ENCODE measurements at places on chromosomes 7 and 10.
A peak's percentile ranks its signal among the peaks of the same experiment; 100 is the strongest.

DNA sequence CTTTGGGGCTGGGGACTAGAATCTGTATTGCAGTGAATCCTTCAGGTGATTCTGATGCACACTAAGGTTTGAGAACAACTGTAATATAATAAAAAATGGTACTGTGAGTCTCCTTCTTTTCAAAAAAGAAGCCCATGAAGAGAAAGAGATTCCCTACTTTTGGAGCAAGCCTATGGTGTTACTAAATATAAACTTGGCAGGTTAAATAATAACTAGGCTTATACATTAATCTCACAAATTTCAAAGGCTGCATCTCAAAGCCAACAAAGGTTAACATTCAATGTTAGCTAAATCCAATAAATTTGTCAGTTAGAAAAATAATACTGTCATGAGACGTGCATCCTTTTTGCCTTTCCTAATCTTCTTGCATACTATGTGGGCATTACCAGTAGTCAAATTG, 159.7 kb upstream of the LAMB4 start:
- H3K27ac ChIP-seq: peak overlapping the region; percentile 86
- peaks cover 85% of the 10 kb centered on the region for H3K4me1 ChIP-seq
- H3K4me3 ChIP-seq: no peak overlapping the region
- no peaks in the 10 kb centered on the region for H3K27me3 ChIP-seq

GRCh38 chr7:109890622-109891021, 1200.3 kb upstream of the LRRN3 start:
- no peak overlapping the region for H3K4me3 ChIP-seq
- H3K27ac ChIP-seq: no peak overlapping the region
- no peaks in the 10 kb centered on the region for H3K27me3 ChIP-seq
- H3K36me3 ChIP-seq: no peaks in the 10 kb centered on the region
- DNase-seq: no peak
- H3K4me1 ChIP-seq: no peaks in the 10 kb centered on the region

GRCh38 chr10:129690248-129691070, 223.4 kb downstream of the MGMT start:
- no peaks in the 10 kb centered on the region for H3K27me3 ChIP-seq
- no peak overlapping the region for H3K27ac ChIP-seq
- H3K4me1 ChIP-seq: no peaks in the 10 kb centered on the region
- H3K36me3 ChIP-seq: no peaks in the 10 kb centered on the region
- no peak for DNase-seq

- H3K27me3 ChIP-seq: no peaks in the 10 kb centered on the region
- H3K4me1 ChIP-seq: no peaks in the 10 kb centered on the region
- no peak overlapping the region for H3K27ac ChIP-seq
- no peak for DNase-seq
Observed at GRCh38 chr7:140501966-140502365, 22.7 kb upstream of the MKRN1 start.

DNA sequence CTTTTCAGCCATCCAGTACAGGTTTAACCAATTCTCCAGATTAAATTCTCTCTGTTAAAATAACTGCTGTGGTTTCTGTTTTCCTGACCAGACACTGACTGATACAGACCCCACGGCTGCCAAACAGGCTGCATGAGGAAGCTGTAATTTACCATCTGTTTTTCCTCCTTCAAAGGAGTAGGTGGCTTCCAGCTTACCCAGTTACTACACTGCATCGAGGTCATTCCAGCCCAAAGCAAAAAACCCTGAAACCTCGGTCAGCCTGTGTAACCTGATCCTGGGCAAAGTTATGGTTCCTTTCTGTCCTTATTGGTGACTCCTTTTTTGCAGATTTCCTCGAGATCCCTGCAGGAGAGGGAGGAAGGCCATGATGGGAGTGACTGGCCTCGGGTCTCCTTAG, 27.9 kb upstream of the LOXL4 start:
- H3K36me3 ChIP-seq: no peaks in the 10 kb centered on the region
- H3K4me3 ChIP-seq: no peak overlapping the region
- no peak for DNase-seq

DNA sequence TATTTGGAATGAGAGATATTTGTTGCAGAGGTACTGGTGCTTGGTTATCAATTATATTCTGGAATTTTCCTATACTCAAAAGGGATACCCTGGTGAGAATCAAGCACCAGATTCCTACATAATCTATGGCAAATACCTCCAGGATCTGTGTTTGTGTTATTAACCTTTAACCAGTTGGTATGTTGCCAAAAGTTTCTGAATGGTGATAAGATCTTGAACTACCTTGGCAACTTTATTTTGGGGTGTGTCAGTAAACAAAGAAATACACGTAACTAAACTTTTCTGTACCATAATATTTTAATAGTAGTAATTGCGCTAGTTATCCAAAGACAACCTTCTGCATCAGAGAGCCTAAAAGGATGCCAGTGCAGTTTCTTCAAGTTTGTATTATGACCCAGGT, 13.4 kb downstream of the SCIN start:
- no peak overlapping the region for H3K27ac ChIP-seq
- no peak for DNase-seq
- H3K27me3 ChIP-seq: no peaks in the 10 kb centered on the region
- H3K4me1 ChIP-seq: no peaks in the 10 kb centered on the region
- no peaks in the 10 kb centered on the region for H3K36me3 ChIP-seq

GRCh38 chr10:20817116-20817515, 80.0 kb downstream of the NEBL start:
- H3K27me3 ChIP-seq: no peaks in the 10 kb centered on the region
- H3K36me3 ChIP-seq: no peaks in the 10 kb centered on the region
- no peak overlapping the region for H3K4me3 ChIP-seq
- no peak overlapping the region for H3K27ac ChIP-seq
- no peaks in the 10 kb centered on the region for H3K4me1 ChIP-seq

DNA sequence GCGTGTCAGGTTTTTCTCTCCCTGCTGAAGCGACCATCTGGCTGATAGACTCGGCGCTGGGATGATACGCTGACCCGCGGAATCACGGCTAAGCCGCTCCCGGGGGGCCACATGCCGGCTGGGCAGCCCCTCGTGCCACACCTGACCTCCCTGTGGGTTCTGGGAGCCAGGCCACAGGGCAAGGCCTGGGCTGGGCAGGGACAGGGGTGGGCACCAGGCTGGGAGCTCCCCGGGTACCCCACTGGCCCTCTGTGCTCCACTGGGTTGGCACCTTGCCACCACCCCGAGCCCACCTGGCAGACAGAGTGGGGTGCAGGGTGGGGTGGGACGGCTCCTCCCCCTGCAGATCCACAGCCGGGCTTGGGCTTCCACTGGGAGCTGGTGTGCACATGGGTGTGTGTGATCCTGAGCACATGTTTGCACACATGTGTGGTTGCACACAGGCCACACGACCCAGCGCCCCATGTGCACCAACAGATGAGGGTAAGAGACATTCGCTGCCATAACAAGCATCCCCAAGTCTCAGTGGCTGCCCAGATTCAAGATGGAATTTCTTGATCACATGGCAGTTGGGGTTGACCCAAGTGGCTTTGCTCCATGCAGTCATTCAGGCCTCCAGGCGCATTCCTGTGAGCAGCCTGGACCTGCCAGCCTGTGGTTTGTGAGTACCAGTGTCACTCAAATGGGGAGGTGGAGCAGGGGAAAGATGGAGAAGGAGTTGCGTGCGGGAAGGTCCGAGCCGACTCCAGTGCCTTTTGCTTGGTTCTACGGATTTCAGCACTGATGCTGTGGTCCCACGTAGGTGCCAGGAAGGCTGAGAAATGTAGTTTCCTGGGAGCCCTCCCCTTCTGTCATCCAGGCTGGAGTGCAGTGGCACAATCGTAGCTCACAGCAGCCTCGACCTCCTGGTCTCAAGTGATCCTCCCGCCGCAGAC, 79.7 kb downstream of the UNCX start:
- no peaks in the 10 kb centered on the region for H3K4me1 ChIP-seq
- H3K36me3 ChIP-seq: no peaks in the 10 kb centered on the region
- no peak overlapping the region for H3K27ac ChIP-seq
- no peak overlapping the region for H3K4me3 ChIP-seq
- DNase-seq: no peak

GRCh38 chr7:52705768-52706167, 329.7 kb upstream of the POM121L12 start:
- no peaks in the 10 kb centered on the region for H3K36me3 ChIP-seq
- no peak overlapping the region for H3K27ac ChIP-seq
- DNase-seq: no peak
- no peaks in the 10 kb centered on the region for H3K27me3 ChIP-seq

- no peak overlapping the region for H3K4me3 ChIP-seq
- DNase-seq: no peak
- H3K36me3 ChIP-seq: no peaks in the 10 kb centered on the region
- no peaks in the 10 kb centered on the region for H3K27me3 ChIP-seq
- H3K4me1 ChIP-seq: no peaks in the 10 kb centered on the region
- no peak overlapping the region for H3K27ac ChIP-seq
Observed at GRCh38 chr7:106795877-106796231, 69.2 kb upstream of the PIK3CG start.

DNA sequence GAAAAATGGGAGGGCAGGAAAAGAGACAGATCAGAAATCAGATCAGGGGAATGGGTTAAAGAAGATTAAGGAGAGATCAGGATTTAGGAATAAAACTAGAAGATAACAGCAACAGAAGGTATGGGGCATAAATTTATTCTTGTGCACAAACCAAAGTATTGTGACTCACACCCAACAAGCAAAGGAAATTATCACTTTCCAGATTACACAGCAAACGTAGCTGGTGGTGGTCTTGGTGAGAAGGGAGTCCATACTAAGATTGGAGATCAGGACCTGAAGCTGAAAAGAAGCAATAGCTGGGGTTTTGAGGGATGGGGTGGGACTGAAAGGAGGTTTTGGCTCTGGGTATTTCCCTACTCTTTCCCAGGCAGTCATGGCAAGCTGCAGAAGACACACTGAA, 3.5 kb upstream of the MYOZ1 start:
- DNase-seq: no peak
- H3K27me3 ChIP-seq: no peaks in the 10 kb centered on the region
- no peaks in the 10 kb centered on the region for H3K36me3 ChIP-seq
- peaks cover 6% of the 10 kb centered on the region for H3K4me1 ChIP-seq
- no peak overlapping the region for H3K27ac ChIP-seq

- H3K36me3 ChIP-seq: no peaks in the 10 kb centered on the region
- no peak overlapping the region for H3K4me3 ChIP-seq
- H3K27me3 ChIP-seq: no peaks in the 10 kb centered on the region
- H3K27ac ChIP-seq: no peak overlapping the region
Observed at GRCh38 chr10:62159351-62159750, 109.3 kb downstream of the RTKN2 start.

GRCh38 chr7:39948375-39948955, 1.6 kb upstream of the CDK13 start:
- H3K36me3 ChIP-seq: no peaks in the 10 kb centered on the region
- H3K27me3 ChIP-seq: no peaks in the 10 kb centered on the region
- peak overlapping the region; percentile 98 for H3K27ac ChIP-seq
- peak overlapping the region; percentile 96 for H3K4me3 ChIP-seq
- peak; percentile 10 for DNase-seq

- H3K4me1 ChIP-seq: peaks cover 23% of the 10 kb centered on the region
- no peak overlapping the region for H3K27ac ChIP-seq
- H3K36me3 ChIP-seq: peaks cover 7% of the 10 kb centered on the region
- no peak overlapping the region for H3K4me3 ChIP-seq
Observed at GRCh38 chr10:13698217-13698616, 111.5 kb downstream of the PRPF18 start.

- DNase-seq: no peak
- H3K4me1 ChIP-seq: no peaks in the 10 kb centered on the region
- H3K36me3 ChIP-seq: no peaks in the 10 kb centered on the region
- no peak overlapping the region for H3K4me3 ChIP-seq
- no peak overlapping the region for H3K27ac ChIP-seq
- H3K27me3 ChIP-seq: no peaks in the 10 kb centered on the region
Observed at GRCh38 chr7:88665892-88666514, 93.5 kb upstream of the ZNF804B start.

- H3K4me3 ChIP-seq: peak overlapping the region; percentile 74
- H3K27ac ChIP-seq: peak overlapping the region; percentile 98
- peaks cover 43% of the 10 kb centered on the region for H3K4me1 ChIP-seq
- H3K36me3 ChIP-seq: peaks cover 15% of the 10 kb centered on the region
- DNase-seq: peak; percentile 73
- H3K27me3 ChIP-seq: no peaks in the 10 kb centered on the region
Observed at GRCh38 chr7:44884621-44885393, 523 bp downstream of the PURB start.

- H3K27ac ChIP-seq: peak overlapping the region; percentile 9
- peaks cover 27% of the 10 kb centered on the region for H3K4me1 ChIP-seq
- H3K4me3 ChIP-seq: peak overlapping the region; percentile 10
- no peak for DNase-seq
Observed at GRCh38 chr7:117014099-117014656, 60.9 kb downstream of the ST7 start.

DNA sequence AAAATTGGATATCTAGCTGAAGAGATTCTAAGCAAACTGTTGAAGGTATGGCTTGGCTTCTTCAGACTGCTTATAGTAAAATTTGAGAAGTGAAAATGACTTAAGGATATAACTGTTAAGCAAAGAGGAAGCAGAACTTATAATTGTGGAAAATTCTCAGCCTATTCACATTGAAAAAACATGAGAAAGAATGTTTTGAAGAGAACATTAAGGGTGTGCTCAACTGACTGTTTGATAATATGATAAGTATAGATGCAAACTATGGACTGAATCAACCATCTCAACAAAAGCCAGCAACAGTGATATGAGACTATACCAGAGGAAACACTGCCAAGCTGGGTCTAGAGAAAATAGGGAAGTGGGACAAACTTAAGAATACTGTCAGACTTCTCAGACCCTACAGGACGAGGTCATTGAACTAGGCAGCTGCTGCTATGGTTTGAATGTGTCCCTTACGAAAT, 133.1 kb upstream of the PPP1R3A start:
- no peak overlapping the region for H3K4me3 ChIP-seq
- no peaks in the 10 kb centered on the region for H3K4me1 ChIP-seq
- DNase-seq: no peak
- no peaks in the 10 kb centered on the region for H3K27me3 ChIP-seq
- no peaks in the 10 kb centered on the region for H3K36me3 ChIP-seq

- H3K4me3 ChIP-seq: no peak overlapping the region
- H3K27ac ChIP-seq: no peak overlapping the region
- DNase-seq: peak; percentile 61
- H3K36me3 ChIP-seq: no peaks in the 10 kb centered on the region
- H3K27me3 ChIP-seq: no peaks in the 10 kb centered on the region
Observed at GRCh38 chr10:13690281-13690825, 103.6 kb downstream of the PRPF18 start.

- peak; percentile 58 for DNase-seq
- H3K36me3 ChIP-seq: no peaks in the 10 kb centered on the region
- no peaks in the 10 kb centered on the region for H3K27me3 ChIP-seq
- H3K4me1 ChIP-seq: peaks cover 20% of the 10 kb centered on the region
- H3K4me3 ChIP-seq: no peak overlapping the region
- H3K27ac ChIP-seq: no peak overlapping the region
Observed at GRCh38 chr7:111089822-111090426, 1.0 kb upstream of the LRRN3 start.

All from A673 (cell line).